ENCODE measurements at places on chromosomes 2 and 18. TPM values are rescaled to one million over a fixed set of nuclear protein-coding genes. Genes with fewer than 3 reads are reported as not detected.
A peak's percentile ranks its signal among the peaks of the same experiment; 100 is the strongest.

DNA sequence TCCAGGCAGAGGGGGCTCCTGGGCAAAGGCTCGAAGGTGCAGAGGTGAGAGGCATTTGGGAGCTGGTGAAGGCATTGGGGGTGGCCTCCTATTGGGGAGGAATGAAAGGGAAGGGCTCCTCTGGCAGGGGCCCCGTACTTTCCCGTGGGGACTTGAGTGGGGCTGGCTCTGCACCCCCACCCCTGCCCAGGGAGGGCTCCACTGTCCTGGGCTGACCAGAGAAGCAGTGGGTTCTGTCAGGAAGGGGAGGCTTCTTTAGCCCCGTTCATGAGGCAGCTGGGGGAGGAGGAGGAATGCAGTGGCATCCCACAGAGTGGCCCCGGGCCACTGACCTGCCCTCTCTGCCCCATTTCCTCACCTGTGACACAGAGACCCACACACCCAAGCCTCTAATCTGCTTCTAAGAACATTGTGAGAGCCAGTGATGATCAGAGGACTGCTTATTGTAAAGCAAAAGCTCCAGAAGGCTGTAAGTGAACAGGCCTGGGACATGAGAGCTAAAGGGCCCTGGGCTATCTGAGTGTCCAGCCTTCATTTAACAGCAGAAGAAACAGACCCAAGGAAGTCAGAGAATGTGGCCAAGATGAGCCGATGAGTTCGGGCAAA lies 38.6 kb upstream of the GPAT2 start:
- no peak overlapping the region for H3K4me3 ChIP-seq
- H3K27ac ChIP-seq: no peak overlapping the region
- H3K27me3 ChIP-seq: no peaks in the 10 kb centered on the region
- H3K36me3 ChIP-seq: no peaks in the 10 kb centered on the region
- DNase-seq: no peak

DNA sequence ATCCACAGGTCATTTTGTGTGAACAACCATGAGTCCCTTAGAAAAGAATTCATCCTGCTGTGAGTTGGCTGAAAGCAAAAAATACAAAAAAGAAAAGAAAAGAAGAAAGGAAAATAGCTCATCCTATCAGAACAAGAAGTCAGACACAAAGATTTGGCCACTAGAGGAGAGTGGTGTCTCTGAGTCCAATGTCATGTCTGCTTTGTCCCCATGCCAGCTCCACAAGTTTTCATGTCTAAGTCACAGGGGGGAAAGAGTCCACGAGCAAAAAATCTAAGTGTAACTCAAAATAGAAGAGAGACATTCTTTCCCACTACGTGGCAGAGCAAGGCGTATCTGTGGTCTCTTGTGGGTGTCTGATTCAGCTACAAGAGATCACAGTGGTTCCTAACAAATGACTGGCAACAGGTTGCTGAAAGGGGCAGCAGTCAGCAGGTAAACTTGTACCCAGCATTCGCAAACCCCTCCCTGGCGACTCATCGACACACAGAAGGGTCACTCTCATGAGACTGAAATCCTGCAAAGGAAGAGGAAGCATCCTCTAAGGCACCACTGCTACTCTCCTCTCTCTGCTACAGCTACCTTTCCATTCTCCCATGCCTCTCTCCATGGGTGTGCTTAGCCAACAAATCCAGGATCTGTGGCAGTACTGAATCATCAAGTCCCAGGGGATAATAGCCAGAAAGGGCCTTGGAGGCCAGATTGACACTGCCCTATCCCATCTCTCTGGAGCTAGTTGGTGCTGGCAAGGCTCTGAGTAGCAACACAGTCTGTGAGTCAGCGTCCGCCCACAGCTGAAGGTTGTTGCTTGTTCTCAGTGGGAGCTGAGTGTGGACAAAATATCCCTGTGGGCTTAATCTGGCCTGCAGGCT lies 123.0 kb upstream of the SLC39A10 start:
- DNase-seq: peak; percentile 64
- H3K36me3 ChIP-seq: no peaks in the 10 kb centered on the region
- no peaks in the 10 kb centered on the region for H3K27me3 ChIP-seq
- H3K4me3 ChIP-seq: no peak overlapping the region

GRCh38 chr2:197433780-197434438 lies 919 bp downstream of the SF3B1 start:
- H3K4me1 ChIP-seq: peaks cover 20% of the 10 kb centered on the region
- peak overlapping the region; percentile 98 for H3K27ac ChIP-seq
- H3K27me3 ChIP-seq: no peaks in the 10 kb centered on the region
- DNase-seq: no peak
- no peaks in the 10 kb centered on the region for H3K36me3 ChIP-seq

DNA sequence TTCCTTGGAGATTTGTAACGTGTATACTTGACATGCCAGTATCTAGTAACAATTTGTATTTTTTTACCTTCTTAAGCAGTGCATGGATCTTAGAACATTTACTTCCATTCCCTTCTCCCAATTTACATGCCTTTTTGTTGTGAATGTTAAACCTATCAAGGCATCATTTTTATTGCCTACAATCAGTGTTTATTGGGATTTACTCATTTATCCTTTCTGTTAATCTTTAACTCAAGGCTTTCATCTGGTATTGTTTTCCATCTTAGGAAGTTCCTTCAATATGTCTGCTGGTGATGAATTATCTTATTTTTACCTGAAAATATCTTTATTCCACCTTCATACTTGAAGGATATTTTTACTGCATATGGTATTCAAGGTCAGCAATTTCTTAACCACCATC lies 88.5 kb upstream of the EMILIN2 start:
- no peak for DNase-seq
- no peak overlapping the region for H3K4me3 ChIP-seq
- H3K27me3 ChIP-seq: no peaks in the 10 kb centered on the region

- H3K27ac ChIP-seq: peak overlapping the region; percentile 11
- no peaks in the 10 kb centered on the region for H3K36me3 ChIP-seq
- H3K4me1 ChIP-seq: no peaks in the 10 kb centered on the region
- H3K4me3 ChIP-seq: no peak overlapping the region
- DNase-seq: no peak
These were observed 29.3 kb downstream of the FEZ2 start for GRCh38 chr2:36568516-36569246.

- no peaks in the 10 kb centered on the region for H3K27me3 ChIP-seq
- H3K27ac ChIP-seq: no peak overlapping the region
- no peaks in the 10 kb centered on the region for H3K4me1 ChIP-seq
- DNase-seq: no peak
- H3K4me3 ChIP-seq: no peak overlapping the region
These were observed 212.3 kb upstream of the TRIB2 start for GRCh38 chr2:12504443-12504842.

- DNase-seq: no peak
- H3K27me3 ChIP-seq: no peaks in the 10 kb centered on the region
- no peak overlapping the region for H3K27ac ChIP-seq
- no peak overlapping the region for H3K4me3 ChIP-seq
- no peaks in the 10 kb centered on the region for H3K36me3 ChIP-seq
- H3K4me1 ChIP-seq: no peaks in the 10 kb centered on the region
These were observed 141.5 kb upstream of the SP5 start for GRCh38 chr2:170573671-170574070.

DNA sequence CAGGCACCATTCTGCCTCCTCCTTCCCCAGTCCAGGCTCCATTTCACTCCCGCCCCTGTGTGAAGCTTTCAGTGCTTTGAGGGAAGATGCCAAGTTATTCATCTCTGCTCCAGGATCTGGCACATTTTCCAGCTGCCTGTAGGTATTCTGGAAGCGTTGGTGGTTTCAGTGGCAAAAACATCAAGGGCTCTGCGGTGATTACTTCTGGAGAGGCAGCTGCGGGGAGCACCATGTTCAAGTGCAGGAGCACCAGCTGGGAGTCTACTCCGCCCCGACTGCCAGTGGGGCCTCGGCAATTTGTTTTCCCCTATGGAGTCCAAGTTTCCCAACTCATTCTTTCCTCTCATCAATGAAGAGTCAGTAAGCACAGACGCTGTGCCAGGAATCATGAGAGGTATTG lies 211.7 kb downstream of the CLIP4 start:
- no peak for DNase-seq
- no peaks in the 10 kb centered on the region for H3K36me3 ChIP-seq
- no peak overlapping the region for H3K4me3 ChIP-seq

- no peaks in the 10 kb centered on the region for H3K27me3 ChIP-seq
- no peak overlapping the region for H3K27ac ChIP-seq
- no peak for DNase-seq
- H3K4me3 ChIP-seq: no peak overlapping the region
- H3K4me1 ChIP-seq: no peaks in the 10 kb centered on the region
These were observed 59.1 kb downstream of the NYAP2 start for GRCh38 chr2:225458431-225459117.

DNA sequence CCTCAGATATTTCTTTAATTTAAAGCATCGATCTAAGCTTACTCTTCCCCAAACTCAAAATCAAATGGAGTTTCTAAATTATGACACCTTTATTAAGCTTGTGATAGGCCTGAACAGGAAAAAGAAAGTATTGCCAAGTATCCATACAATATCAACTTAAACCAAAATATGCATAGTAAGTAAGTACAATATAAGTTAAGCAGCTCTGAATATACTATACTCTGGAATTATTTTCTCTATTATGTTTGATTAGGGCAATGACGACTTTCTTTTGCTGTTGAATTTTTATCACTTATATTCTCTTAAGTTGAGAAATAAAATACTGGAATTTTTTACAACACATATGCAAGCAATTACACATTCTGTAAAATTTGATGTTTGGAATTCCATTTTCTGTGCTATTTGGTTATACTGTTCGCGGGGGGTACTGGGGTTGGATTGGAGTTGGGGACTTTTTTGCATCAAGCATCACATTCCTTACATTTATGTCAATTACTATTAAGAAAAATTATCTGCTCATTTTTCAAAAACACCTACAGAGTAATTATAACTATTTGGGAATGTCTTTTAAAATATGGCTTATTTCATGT lies 2.2 kb downstream of the COL5A2 start:
- no peak for DNase-seq
- H3K4me3 ChIP-seq: peak overlapping the region; percentile 33
- H3K27me3 ChIP-seq: no peaks in the 10 kb centered on the region
- H3K27ac ChIP-seq: no peak overlapping the region
- H3K36me3 ChIP-seq: no peaks in the 10 kb centered on the region

DNA sequence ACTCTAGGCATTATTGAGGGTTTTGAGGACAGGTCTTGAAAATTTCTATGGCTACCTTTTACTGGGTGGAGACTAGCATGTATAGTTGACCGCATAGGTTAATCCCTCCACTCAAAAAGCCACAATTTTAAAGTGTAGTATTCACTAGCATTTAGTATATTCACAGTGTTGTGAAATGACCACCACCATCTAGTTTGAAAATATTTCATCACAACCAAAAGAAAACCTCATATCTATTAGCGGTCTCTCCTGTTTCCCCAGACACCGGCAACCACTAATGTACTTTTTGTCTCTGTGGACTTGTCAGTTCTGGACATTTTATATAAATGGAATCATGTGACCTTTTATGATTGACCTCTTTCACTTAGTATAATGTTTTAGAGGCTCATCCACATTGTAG lies 53.9 kb downstream of the MSH2 start:
- H3K27me3 ChIP-seq: no peaks in the 10 kb centered on the region
- no peak overlapping the region for H3K4me3 ChIP-seq
- DNase-seq: no peak

GRCh38 chr2:165582409-165582808 lies 112.9 kb downstream of the CSRNP3 start:
- peaks cover 4% of the 10 kb centered on the region for H3K4me1 ChIP-seq
- no peaks in the 10 kb centered on the region for H3K36me3 ChIP-seq
- H3K4me3 ChIP-seq: no peak overlapping the region

GRCh38 chr2:231528636-231529030 lies 1.6 kb downstream of the NMUR1 start:
- H3K4me3 ChIP-seq: no peak overlapping the region
- H3K27me3 ChIP-seq: peaks cover 38% of the 10 kb centered on the region
- H3K27ac ChIP-seq: no peak overlapping the region
- H3K4me1 ChIP-seq: peaks cover 35% of the 10 kb centered on the region

DNA sequence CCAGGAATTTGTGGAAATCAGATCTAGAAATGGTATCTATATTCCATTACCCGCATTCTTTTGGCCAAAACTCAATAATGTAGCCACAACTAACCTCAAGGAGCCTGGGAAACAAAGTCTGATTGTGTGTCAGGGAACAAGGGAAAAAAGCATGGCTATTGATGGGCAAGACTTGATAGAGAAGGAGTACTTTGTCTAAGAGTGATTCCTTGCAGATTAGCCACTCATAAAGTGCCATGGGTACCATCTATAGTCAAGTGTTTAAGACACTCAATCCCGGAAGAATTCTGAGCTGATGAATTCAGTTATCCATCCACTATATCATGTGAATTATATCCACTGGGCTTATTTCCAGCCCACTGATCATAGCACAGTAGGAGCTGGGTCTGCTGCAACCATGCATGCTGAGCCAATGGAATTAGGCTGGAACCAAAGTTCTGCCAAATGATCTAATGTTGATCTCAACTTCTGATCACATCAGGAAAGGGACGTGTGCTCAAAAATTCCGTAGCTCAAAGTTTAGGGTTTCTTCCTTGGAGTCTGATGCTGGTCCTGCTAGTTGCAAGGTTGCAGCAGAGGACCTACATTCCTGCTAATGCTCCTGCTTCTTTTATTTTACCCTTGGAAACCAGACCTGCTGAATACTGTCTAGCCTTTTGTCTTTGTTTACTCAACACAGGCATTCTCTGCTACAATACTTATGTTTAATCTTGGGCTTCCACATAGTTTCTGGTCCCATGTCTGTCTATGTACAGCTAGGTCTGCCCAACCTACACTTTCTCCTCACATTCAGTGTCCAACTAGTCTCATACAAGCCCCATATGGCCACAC lies 629.7 kb downstream of the IRS1 start:
- no peaks in the 10 kb centered on the region for H3K36me3 ChIP-seq
- no peak for DNase-seq
- no peak overlapping the region for H3K27ac ChIP-seq
- no peak overlapping the region for H3K4me3 ChIP-seq

DNA sequence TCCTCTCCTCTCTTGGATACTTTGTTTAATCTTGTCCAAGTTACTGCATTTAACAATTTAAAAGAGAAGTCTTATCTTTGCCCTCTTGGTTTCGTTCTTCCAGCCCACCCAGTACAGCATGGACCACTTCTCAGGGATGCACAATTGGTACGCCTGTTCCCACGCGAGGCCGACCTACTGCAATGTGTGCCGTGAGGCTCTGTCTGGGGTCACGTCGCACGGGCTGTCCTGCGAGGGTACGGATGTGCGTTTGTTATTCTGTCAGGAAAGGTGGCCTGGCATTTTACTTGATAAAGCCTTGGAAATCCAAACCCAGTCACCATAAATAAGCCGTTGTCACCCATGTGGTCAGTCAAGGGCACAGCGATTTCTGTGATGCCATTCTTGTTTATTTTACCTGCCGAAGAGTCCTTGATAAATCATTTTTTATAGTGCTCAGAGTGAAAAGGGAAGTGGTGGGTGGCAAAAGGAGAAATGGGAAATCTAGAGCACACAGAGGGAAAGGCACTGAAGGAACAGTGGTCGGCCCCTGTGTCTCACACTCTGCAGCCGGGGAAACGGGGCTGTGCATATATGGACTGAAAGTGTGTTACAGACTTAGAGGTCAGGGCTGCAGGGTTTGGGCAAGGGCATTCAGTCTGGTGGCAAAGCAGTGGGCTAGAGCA lies 80.5 kb downstream of the DGKD start:
- no peak for DNase-seq
- H3K27me3 ChIP-seq: no peaks in the 10 kb centered on the region
- peaks cover 56% of the 10 kb centered on the region for H3K36me3 ChIP-seq

- H3K27me3 ChIP-seq: no peaks in the 10 kb centered on the region
- no peaks in the 10 kb centered on the region for H3K4me1 ChIP-seq
- H3K4me3 ChIP-seq: no peak overlapping the region
- no peak for DNase-seq
- no peak overlapping the region for H3K27ac ChIP-seq
- H3K36me3 ChIP-seq: no peaks in the 10 kb centered on the region
These were observed 204.2 kb downstream of the EN1 start for GRCh38 chr2:118643294-118643693.

Gene DOCK10
- total RNA-seq: 47.4 TPM

Gene CELF4
- total RNA-seq: 2.1 TPM

Gene NEB
- total RNA-seq: 1.3 TPM

Gene MC2R
- total RNA-seq: not detected

Gene IMPACT
- total RNA-seq: 32.5 TPM

Gene IRS1
- total RNA-seq: 13.3 TPM

Gene POLR1B
- total RNA-seq: 25.3 TPM
